ENCODE measurements at places on chromosomes 11 and 22.

GRCh38 chr11:94325681-94326080, 21.3 kb downstream of the IZUMO1R start:
- peak; percentile 68 for DNase-seq

DNA sequence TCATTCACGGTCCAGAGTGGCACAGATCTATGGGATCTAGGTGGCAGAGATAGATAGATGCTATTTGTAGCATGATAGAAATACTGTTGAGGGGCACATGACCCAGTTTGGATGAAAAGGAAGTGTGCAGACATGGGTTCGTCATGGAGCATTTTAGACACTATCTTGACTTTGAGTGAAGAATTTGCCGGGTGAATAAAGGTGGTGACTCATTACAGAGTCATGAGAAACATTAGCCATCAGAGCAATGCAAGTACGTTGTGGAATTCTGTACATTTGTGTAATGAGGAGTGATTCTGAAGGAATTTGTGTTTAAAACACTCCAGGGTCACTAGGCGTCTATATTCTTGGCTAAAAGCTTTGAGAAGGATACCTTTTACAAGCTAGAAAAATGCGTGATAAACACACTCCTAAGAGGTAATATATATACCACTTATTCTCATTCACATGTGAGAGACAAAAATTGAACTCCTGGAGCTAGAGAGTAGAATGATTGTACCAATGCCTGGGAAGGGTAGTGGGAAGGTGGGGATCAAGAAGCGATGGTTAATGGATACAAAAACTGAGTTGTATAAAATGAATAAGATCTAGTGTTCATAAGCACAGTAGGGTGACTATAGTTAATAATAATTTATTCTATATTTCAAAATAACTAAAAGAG, 593.7 kb upstream of the LUZP2 start:
- DNase-seq, result no peak

- no peak for DNase-seq
Observed at GRCh38 chr11:102522312-102523188, 8.0 kb downstream of the MMP7 start.

DNA sequence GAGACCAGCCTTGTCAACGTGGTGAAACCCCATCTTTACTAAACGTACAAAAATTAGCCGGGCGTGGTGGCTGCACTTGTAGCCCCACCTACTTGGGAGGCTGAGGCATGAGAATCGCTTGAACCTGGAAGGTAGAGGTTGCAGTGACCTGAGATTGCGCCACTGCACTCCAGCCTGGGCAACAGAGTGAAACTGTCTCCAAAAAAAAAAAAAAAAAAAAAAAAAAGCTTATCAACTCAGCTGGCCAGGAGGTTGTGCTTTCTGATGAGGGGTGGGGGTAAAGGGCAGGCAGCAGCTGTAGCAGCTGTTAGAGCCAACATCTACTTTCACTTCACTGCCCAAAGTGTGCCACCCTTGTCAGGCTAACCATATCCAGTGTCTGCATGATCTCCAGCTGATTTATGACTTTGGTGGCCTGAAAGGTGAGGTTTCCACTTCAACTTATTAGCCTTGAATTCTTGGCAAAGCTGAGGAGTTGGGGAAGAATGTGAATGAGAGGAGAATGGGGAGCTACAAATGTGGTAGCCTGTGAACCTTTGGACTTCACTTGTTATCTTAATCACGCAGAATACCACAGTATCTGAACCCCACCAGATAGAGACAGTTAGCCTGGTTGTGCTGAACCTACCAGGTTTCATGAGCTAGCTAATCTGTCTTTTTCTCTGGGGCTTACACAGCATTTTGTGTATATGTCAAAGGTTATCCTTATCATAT, 19.6 kb downstream of the RNF121 start:
- DNase-seq, result no peak

GRCh38 chr11:116263019-116263418, 509.8 kb downstream of the BUD13 start:
- no peak for DNase-seq

DNA sequence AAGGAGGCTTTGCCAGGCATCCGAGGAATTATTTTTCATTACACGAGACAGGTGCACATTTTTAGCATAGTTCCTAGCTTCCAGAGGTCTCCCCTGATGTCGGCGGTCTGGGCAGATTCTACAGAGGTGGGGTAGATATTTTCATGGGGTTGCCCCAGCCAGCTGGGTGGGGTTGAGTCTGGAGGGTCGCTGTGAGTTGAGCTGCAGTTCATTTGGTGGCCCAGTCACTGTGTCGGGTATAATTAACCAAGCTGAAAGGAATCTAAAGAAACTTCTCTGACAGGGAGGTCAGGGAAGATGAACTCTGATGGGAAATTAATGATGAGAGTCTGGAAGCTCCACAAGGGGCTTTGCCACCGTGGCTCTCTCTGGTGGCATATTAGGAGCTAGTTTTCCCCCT, 233.7 kb upstream of the NAV2 start:
- no peak for DNase-seq

DNA sequence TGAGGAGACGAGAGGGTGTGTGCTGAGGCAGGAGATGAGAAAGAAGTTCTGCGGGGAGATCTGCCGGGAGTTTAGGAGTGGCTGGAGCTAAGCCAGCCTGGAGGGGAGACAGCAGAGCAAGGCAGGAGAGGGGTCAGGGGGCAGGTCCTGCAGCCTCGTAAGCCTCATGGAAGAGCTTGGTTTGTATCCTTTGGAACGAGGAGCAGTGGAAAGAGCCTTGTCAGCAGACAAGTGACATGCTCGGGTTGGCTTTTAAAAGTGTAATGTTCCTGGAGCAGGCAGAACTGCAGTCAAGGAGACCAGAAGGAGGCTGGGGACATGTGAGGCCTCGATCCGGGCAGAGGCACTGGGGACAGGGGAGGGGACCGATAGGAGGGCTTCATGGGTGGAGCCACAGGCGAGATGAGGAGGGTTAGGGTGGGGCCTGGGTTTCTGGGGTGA, 21.4 kb upstream of the TUB start:
- DNase-seq, result no peak

DNA sequence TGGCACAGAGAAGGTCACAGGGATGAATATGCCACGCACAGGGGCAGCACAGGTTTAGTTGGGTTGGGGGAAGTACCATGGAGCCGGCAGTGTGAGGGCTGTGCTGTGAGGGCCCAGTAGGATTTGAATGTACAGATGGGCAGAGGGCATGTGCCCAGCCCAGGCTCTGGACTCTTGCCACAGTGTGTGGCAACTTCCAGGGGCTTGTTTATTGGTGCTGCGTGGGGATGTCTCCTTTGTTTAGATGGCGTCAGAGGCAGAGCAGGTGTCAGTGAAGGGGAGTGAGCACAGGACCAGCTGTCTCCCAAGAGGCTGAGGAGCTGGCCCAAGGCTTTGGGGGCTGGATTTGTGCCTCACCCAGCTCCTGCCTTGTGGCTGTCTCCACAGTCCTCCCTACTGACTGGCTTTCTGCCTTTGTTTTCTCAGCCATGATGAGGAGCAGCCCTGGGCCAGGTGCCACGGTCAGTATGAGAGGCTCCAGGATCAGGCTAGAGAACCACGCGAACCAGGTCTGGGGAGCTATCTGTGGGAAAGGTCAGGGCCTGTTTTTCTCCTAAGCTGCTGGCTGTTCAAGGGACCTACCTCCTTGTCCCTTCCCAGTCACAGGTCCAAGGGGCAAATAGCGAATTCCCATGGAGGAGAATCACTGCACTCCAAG, 21.9 kb downstream of the SUN2 start:
- no peak for DNase-seq

DNA sequence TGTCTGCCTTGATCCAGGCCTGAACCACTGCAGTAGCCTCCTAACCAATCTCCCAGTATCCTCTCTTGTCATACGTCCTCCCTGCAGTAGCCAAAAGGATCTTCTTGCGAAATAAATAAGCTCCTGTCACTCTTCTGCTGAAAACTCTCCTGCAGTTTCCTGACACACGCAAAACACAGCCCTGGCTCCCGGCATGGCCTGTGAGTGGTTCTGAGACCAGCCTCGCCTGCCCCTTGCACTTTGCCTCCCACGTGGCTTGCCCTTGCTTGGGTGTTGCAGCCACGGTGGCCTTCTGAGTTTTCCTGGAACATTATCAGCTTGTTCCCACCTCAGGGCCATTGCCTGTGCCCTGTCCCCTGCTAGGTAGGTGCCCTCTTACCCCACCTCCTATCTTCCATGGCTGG, 7.2 kb downstream of the ZC3H7B start:
- no peak for DNase-seq

DNA sequence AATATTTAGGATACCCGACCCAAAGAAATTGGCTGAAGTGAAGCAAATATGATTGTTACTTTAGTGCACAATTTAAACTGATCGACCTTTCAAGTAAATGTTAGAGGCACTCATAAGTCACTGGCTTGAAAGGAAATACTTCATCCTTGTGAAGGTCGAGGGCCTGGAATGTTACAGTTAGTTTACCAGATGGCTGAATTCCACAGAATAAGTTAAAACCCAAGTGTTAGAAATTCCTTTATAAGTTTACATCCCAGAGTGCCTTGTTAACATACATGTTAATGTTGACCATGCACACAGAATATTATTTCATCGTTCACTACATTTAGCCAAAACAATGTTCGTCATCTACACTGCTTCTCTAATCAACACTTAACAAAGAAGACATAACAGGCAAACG, 235.5 kb upstream of the ANO3 start:
- no peak for DNase-seq

DNA sequence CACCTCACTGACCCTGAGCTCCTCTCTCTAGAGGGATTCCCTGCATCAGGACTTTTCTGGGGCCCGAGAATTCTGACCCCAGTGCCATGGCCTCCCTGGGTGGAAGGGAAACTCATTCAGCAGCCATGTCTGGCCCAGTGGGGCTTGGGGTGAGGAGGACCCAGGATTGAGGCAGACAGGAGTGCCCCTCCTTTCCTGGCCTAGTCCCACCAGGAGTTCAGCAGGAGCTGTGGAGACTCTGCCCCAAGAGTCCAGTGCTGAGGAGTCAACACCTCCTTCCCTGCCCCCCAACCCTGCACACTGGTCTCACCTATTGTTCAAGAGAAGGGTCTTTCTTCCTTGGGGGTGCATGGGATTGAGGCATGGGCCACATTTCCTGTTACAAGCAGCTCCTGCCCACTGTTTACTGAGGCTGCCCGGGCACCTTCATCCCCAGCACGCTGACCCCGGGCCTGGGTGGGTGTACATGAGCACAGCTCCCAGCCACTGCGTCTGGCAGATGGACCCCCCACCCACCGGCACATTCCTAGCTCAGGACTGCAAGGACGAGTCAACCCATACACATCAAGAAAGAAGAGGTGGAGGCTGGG, 33.9 kb downstream of the ALX4 start:
- no peak for DNase-seq

GRCh38 chr22:29184849-29185490, 20.7 kb upstream of the EMID1 start:
- no peak for DNase-seq

- DNase-seq, result no peak
Observed at GRCh38 chr11:118979434-118979833, 7.9 kb downstream of the FOXR1 start.

- DNase-seq, result no peak
Observed at GRCh38 chr22:28506150-28506535, 173.5 kb downstream of the TTC28 start.

Data from activated CD8-positive, alpha-beta T cell treated with anti-CD3 and anti-CD28 coated beads, Interleukin-2, amount 10 ng/mL, durations not matched to agents 7 days and 5 days (primary cell).